ENCODE measurements at places on chromosomes 1 and 21. TPM values are rescaled to one million over a fixed set of nuclear protein-coding genes. Genes with fewer than 3 reads are reported as not detected.
A peak's percentile ranks its signal among the peaks of the same experiment; 100 is the strongest.

The MYBPH gene
- not detected for total RNA-seq

The ZNF648 gene
- total RNA-seq = 0.08 TPM

The ETV3L gene
- not detected for total RNA-seq

The FCRL6 gene
- not detected for total RNA-seq

The CTSS gene
- 19.6 TPM for total RNA-seq

The TNNT2 gene
- total RNA-seq = 3.9 TPM

The KCNE2 gene
- not detected for total RNA-seq

The CFHR4 gene
- not detected for total RNA-seq

GRCh38 chr21:45341779-45342178 is 54.1 kb upstream of the POFUT2 start:
- no peak for ATAC-seq

GRCh38 chr1:22711591-22712501 is 1.2 kb downstream of the EPHB2 start:
- no peak for ATAC-seq

DNA sequence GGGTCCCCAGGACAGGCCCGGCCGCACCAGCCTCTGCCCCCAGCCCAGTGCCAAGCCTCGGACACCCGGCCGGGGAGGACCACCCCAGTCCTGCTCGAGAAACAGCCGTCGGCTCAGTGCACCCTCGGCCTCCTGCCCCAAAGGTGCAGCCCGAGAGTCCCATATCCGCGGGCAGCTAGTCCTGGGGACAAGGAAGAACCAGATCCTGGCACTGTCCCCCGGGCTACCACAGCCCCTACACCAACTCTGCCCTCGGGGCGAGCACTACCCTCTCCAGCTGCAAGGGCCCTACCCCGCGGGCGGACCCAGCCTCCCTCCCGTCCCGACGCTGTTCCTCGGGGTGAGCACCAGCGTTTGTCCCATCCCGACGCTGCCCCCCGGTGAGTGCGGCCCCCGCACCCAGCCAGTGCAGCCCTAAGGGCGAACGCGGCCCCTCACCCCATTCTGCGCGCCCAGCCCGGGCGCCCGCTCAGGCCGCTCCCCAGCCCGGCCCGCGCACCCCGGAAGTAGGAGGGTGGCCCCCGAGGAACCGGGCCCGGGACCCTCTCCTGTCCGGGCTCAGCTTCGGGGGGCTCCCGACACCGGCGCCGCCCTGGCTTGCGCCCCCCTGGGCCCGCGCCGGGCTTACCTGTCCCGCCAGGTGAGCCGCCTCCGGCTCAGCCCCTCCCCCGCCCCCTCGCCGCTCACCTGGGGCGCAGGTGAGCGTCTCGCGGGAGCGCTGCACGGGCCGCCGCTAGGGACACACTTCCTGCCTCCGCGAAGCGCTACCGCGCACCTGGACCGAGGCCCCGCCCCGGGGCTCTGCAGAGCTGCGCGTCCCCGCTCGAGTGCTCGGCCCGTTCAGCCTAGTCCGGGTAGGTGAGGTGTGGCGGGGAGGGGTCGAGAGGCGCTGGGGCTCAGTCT is at the start of gene KDF1:
TSS of gene KDF1 (minus strand) at position 747 of the 903 bp plus-strand sequence. CDS start 8,088 bp downstream, outside the sequence.
- peak; percentile 96 for ATAC-seq

DNA sequence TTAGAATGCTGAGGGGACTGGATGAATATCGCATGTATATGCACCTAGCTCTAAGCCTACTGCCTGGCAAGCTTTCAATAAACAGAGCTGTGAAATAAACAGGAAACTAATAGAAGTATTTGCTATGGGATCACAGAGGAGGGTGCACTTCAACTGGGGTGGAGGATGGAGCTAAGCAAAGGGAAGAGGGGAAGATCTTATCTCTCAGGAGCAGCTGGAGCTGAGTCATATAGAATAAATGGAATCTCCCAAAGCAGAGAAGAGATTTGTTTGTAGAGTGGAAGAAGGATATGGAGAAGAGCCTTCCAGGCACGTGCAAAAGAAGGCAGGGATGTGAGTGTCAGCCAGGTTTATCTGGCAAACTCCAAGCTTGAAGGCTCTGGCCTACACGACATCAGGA is 17.0 kb upstream of the KCNA10 start:
- no peak for ATAC-seq

GRCh38 chr21:8989721-8990325 is 1531.6 kb upstream of the TPTE start:
- ATAC-seq = peak; percentile 39

DNA sequence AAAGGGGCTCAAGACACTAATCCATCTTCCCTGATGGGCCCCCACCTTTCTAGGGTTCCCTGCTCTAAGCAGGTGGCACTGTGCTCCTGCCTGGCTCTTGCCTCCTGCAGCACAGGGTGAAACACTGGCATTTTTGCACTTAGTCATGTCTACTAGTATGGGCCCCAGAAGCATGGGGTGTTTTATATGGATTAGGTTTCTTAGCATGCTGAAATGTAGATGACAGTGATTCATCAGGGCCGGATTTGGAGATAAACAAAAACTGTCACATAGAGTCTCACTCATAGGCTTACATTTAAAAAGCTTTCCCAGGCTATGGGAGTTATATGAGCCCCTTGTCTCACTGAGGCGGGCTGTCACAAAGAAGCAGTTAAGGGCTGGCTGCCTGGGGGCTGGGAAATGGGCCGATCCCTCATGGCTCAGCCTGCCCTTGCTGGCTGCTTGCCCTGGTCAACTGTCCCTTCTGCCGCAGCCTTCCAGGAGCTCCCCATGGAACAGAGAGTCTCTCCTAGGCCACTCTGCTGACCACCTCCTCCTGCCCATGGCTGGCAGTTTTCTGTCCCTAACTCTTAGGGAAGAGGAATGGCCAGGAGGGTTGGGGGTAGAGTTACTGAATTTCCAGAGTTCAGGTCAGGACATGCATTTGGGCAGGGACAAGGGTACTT is 6.5 kb downstream of the GALNT2 start:
- peak; percentile 87 for ATAC-seq

GRCh38 chr1:244104309-244105060 is 53.4 kb downstream of the ZBTB18 start:
- ATAC-seq = no peak

DNA sequence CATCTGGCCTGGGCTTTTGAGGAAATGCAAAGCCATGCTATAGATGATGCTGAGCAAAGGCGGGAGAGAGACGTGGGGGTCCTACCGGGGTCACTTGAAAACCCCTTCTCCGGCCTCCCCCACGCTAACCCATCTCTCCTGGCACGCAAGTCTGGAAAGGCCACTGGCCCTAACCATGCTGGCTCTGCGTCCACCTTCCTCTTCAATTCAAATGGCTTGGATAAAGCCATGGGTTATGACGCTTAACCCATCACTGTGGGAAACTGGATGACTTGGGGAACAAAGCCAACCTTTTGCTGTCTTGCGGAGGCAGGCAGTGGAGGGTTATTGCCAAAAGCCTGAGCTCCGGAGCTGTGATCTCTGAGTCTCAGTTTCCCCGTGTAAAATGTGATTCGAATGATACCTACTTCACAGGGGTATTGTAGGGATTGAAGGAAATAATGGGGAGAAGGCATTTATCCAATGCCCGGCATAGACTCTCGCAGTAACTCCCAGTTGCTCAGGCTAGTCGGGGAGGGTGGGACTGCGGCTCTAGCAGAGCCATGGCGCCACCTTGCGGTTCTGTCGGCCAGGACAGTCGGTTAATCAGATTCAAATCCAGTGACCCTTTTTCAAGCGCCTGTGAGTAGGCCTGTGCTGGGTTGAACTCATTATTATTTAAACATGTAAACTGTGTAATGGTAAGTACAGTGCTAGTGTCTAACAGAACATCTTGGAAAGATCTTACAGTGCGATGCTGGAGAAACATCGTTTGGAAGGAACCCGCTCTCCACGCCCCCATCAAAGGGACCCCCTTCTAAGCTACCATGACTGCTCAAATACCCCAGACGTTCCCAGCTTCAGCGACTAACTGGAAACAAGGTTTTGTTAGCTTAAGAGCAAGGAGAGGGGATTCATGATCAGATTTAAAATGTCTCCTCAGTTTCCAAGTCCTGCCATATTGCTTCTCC is 20.3 kb downstream of the NEK2 start:
- ATAC-seq = peak; percentile 92

DNA sequence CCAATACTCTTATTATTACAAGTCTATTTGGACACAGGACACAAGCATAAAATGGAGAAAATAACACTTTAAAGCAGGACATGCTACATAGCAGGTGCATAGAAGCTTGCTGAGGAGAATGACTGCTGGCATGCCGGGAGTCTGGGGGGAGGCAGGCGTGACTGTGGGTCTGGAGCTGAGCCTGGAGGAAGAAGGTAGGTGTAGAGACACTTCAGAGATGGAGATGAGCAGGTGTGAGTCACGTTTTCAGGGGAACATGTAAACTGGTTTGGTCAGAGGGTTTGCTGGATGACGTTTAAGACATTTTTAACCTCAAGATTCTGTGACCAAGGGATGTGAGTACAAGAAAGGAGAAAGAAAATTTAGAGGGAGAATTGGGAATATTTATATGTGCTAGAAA is 24.5 kb downstream of the OSCP1 start:
- peak; percentile 77 for ATAC-seq

GRCh38 chr1:67745875-67746698 is 61.1 kb downstream of the GADD45A start:
- no peak for ATAC-seq

GRCh38 chr1:59696421-59697115 is 118.2 kb upstream of the HOOK1 start:
- ATAC-seq = no peak

DNA sequence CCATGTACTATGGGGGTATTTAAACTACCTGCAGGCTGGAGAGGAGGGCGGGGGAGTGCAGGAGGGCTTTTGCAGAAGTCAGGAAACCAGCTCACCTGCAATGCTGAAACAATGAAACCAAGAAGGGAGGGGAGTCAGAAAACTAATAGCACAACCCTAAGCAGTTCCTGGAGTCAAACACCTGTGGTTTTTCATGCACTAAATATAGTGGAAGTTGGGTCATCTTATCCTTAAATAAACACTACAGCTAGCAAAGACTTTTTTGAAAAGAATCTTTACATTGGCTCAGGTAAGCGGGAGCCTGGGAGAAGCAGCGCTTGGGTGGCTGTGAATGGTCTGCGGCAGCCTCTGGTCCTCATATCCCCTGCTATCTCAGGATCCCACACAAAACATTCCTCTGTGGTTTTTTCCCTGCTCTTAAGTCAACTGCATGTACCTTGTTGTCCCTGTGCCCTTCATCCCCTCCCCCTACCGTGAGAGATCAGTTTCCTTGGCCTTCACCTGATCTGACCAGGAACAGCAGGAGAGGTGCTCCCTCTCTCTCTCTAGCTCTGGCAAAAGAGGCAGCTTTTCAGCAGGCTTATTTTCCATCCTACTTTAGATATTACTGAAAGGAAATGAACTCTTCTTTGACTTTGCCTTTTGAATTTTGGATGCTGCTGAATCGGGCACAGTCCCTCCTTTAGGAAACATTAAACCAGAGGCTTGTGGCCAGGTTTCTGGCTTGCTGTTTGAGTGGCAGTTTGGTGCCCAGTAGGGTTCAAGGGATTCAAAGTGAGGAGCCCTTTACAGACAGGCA is 26.6 kb downstream of the TENT5C start:
- ATAC-seq = no peak

DNA sequence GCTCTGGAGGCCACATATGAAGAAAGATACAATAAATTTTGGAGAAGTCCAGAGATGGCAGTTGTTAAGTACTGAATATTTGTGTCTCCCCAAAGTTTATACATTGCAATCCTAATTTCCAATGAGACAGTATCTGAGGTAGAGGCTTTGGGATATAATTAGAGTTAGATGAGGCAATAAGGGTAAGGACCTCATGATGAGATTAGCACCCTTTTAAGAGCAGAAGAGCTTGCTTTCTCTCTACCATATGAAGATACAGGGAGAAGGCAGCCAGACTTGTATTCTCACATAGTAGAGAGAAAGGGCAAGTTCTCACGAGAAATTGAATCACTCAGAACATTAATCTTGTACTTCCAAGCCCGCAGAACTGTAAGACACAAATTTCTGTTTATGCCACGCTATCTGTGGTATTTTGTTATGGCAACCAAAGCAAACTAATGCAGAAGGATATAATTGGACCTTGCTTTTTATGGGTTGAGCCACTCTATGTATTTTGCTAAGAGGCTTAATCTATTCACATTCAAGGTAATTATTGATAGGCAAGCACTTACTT is 430.1 kb downstream of the KCNT2 start:
- no peak for ATAC-seq

GRCh38 chr1:89605692-89606091 is 27.2 kb upstream of the LRRC8C start:
- ATAC-seq = no peak

GRCh38 chr1:23483321-23484252 is at the start of gene ASAP3:
Gene ASAP3 (minus strand): TSS chr1:23484179. CDS start chr1:23484133, 46 bp downstream.
- ATAC-seq = peak; percentile 19

DNA sequence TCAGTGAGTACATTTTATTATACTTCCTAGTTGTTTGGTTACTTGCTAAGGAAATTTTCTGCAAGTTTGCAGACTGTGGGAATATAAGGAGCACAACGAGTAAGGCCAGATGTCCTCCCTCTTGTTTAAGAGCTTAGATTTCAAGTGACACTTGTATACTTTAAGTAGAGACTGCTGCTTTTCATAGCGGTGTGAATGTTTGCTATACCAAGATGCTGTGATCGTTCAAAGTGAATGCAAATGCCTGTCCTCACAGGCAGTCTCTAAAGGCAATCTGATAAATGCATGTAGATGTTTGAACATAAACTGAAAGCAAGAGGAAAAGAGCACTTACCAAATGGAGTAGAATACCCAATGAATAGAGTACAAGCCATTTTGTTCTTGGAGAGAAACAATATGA is 226.4 kb downstream of the NRIP1 start:
- ATAC-seq = no peak

GRCh38 chr1:94909486-94909885 is 17.4 kb downstream of the CNN3 start:
- no peak for ATAC-seq

DNA sequence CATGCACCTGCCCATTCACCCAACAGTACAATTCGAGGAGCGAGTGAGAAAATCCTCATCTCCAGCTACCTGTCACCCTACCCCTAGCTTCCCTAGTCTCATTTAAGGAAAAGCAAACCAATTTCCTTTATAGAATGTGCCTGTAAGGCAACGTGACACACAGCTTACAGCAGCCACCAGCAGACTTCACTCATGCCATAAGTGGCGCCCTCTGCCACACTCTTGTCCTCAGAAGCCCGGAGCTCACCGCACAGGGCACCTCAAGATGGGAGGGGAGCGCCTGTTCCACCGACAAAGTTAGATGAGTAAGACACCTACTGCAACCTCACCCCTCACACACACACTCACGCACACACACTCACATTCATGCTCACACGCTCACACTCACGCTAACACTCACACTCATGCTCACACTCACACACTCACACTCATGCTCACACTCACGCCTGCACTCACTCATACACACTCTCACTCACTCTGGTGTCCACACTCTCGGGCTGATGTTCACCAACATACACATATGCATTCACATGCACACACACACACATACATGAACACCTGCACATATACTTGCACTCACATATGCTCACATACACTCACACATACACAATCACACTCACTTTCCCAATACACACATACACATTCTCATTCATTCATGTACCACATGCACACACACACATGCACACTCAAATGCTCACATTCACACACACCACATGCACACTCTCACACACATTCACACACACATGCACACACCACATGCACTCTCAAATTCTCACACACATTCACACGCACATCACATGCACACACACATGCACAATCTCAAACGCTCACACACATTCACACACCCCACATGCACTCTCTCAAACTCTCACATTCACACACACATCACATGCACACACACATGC is 170.7 kb downstream of the PSMG1 start:
- ATAC-seq = no peak

Measured in esophagus mucosa (tissue), 1 donor.